ENCODE measurements at places on chromosomes 1 and 21.

DNA sequence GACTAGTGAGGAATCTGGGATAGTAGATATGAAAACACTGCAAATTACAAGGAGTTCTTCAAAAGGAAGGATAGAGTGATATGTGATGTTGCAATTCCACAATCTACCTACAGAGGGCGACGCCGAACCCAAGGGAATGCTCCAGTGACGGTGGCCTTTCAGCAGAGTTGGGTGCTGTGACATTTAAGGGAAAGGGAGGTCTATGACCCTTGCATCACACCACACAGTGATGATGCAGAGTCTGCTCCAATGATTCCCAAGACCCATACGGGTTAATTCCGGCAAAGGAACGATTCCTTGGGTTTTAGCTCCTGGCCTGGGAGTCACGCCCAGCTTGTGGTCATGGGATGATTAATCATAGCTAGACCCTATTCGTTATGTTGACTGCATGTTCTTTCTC is 123.0 kb upstream of the IGSF21 start:
- DNase-seq: no peak

- no peak for DNase-seq
These were observed 10.9 kb upstream of the CD101 start for GRCh38 chr1:116990612-116991151.

DNA sequence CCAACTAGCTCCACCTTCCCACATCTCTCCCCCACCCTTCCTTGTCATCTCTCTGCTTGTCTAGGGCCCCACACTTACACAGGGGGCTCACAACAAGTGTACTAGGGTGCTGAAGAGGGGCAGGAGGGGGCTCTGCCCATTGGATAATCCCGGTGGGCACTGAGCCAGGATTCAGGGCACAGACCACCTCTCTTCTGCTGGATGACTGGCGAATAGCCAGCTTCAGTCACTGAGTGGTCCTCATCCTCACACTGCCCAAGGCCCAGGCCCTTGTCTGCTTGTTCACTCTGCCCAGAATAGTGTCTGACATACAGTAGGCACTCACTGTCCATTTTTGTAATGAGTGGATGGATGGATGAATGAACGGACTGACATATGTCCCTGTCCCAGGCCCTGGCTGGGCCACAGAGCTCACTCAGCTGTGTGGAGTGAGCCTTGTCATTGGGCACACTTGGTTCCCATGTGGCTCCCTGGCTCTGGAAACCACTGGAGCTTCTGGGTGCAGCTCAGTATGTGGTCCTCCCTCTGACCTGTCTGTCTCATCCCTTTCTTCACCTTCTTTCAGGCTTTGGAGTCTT is 36.6 kb downstream of the FOXO6 start:
- DNase-seq: no peak

DNA sequence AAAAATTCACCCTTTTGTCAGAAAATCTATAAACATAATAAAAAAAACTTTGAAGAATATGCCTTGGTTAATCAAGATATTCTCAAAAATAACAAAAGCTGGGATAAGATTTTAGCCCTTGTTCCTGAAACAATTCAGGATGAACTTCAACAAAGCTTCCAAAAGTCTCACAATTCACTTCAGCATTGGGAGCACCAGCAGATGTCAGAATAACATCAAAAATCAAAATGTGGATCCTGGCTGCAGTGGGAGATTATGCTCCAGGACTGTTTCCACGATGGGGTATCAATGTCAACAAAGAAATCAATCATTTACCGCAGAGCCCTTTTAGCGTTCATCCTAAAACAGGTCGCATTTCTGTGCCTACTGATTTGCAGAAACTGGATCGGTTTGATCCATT is 35.2 kb downstream of the ZNF670 start:
- DNase-seq: no peak

- DNase-seq: no peak
These were observed 31.6 kb downstream of the ADARB1 start for GRCh38 chr21:45105906-45106485.

DNA sequence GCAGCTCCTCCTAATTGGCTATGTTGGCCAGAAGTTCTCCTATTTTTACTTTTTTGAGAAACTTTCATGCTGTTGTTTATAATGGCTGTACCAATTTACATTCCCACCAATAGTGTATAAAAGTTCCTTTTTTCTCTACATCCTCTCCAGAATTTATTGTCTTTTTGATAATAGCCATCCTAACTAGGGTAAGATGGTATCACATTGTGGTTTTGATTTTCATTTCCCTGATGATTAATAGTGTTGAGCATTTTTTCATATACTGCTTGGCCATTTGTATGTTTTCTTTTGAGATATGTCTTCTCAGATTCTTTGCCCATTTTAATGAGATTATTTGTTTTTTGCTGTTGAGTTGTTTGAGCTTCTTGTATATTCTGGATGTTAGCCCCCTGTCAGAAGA is 46.8 kb downstream of the NTMT2 start:
- no peak for DNase-seq

GRCh38 chr21:42763581-42764442 is 110.4 kb downstream of the PDE9A start:
- no peak for DNase-seq

- DNase-seq: no peak
These were observed 25.6 kb downstream of the POFUT2 start for GRCh38 chr21:45262041-45262581.

DNA sequence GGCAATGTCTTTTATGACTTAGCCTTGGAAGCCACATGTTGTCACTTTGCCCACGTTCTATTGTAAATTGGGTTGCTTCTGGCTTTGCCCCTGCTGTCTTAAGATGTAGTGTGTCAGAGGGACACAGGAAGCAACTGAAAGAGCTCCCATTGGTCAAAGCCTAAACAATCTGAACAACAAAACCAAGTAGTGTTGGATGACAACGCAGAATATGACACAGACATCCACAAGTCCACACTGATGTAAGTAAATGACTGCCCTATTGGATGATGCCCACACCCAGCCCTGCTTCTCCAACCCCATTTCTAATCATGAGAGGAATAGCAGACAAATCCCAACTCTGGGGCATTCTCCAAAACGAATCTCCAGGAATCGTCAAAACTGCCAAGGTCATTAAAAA is 50.7 kb downstream of the ELF3 start:
- no peak for DNase-seq

DNA sequence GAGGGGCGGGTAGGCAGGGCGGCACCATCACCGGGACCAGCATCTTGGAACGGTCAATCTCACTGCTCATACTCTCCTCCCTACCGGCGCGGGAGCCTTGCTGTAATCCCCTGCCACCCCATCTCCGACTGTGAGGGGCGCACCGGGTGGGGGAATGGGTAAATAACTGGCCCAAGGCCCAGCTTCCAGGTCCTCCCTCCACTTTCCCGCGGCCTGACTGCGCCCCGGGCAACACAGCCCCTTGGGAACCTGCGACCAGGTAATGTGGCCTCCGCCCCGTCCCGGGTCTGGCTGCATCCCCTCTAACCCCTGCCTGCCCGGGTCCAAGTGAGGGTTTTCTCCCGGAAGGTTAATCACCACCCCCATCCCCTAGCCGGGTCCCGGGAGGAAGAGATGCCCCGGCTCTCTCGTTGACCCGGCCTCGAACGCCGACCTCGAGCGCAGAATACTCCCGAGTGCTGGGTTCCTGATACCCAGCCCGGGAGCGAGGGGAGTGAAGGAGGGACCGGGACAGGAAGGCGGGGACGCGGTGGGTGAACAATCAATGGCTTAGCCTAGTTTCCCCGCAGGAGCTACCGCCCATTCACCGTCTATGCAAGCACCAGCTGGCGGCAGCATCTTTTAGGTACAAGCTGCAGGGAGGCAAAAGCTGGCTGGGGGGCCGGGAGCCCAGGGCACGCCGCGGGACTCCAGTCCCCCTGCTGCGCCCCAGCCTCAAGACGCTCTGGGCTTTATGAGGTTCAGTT is 5.9 kb upstream of the LHX9 start:
- no peak for DNase-seq

DNA sequence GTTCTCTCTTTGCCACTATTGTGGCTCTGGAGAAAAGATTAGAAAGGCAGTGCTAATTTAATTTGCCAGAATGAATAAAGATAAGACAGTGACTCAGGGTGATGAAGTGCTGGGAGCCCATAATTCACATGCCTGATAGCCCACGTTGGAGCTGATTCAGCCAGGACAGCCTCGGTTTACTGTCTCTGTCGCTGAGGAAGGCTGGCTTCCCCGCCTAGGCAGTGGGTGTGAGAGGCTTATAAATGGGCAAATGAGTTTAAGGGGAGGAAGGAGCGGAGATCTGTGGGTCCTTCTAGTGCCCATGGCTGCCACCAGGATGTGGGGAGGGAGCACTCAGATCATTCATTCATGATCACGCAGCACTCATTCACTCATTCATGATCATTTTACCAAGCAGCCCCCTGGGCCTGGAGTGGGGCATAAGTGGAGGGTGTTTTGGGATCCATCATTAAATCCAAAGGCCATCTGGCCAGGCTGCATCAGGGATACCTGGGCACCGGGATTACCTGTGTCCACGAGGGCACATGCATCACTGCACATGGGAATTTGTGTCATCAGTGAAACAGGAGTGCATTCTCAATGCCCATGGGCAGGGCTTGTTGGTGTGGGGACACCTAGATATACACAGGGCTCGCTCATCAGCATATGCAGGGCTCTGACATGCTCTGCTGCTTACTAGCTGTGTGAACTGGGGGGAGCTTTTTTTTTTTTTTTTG is 315.4 kb downstream of the MATN1 start:
- DNase-seq: no peak

DNA sequence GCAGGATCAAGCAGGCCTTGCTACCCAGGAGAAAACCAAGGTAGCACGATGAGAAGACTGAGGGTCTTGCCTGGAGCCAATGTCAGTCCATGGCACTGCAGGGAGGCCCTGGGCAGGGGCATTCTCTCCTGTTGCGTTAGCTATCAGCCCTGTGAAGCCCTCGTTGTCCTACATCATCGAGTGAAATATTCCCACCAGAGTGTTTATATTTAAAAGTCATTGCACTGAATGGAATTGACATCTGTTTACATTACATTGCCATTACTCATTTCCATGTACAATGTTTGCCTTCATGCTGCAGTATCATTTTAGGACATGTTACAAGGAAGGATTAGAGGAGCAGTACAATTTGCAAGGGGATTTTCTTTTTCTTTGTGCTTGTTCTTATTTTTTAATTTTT is 243.9 kb downstream of the KAZN start:
- DNase-seq: no peak

- no peak for DNase-seq
These were observed 30.2 kb upstream of the IL20 start for GRCh38 chr1:206835186-206835585.

- DNase-seq: no peak
These were observed 34.5 kb downstream of the TYW3 start for GRCh38 chr1:74767490-74767889.

DNA sequence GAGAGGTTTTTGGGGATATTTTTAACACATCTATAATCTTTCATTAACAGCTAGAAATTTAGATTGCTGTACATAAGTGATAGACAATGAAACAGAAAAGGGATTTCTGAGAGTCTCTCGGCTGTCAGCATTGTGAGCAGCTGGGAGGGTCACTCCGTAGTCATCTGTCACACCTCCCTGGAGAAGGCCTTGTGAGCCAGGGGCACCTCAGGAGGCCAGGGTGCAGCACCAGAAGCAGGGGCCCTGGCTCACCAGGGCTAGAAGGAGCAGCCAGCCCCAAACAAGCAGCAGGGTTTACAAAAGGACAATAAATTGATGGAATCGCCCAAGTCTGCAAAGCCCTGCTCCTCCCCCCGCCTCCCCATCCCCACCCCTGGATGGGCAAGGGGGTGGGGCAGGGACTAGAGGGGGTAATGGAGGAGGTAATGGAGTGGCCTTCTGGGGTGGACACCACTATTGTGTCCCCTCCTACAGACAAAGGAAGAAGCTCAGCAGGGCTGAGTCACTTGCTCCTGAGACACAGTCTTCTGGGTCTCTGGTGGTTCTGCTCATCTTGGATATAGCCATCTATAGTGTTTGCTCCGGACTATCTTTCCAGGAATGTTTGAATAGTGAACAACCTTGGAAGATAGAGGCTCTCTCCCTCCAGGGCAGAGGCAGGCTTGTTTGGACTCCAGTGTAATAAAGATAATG is 263.4 kb downstream of the NPHP4 start:
- no peak for DNase-seq

DNA sequence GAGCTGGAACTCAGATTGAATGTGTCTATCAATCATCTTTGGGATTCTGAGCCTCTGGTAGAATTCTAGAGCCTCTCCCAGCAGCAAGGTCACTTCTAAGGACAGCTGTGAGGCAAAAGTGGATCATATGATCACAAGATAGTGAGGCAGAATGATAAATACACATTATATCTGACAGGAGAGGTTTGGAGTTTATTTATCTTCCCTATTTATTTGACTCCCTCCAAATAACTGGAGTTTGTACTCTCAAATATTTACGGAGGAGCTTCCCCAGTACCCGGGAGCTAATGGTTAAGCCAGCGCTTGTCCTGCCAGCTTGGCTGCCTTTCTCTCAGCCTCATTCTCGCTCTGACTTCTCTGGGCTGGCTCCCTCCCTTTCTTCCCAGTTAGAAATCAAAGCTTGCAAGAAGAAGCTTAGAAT is 2.3 kb downstream of the HMGCS2 start:
- DNase-seq: no peak

DNA sequence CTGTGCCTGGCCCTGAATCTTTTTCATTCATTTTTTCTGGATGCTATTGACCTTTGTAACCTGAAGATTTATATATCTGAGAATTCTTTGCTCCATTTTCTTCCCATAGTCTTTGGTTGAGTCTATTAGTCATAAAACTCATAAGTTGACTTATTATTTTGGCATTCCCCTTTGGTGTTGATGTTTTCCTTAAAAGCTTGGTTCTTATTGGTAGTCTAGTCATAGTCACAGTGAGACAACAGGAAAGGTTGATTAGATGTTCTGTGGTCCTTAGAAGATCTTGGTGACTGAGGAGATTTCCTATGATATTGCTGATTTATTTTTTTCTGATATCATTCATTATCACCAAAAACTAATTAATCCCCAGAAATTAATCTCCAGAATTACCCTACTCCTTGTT is 86.2 kb downstream of the PTPRC start:
- no peak for DNase-seq

- no peak for DNase-seq
These were observed 55.8 kb downstream of the SLC9A1 start for GRCh38 chr1:27099135-27099586.

DNA sequence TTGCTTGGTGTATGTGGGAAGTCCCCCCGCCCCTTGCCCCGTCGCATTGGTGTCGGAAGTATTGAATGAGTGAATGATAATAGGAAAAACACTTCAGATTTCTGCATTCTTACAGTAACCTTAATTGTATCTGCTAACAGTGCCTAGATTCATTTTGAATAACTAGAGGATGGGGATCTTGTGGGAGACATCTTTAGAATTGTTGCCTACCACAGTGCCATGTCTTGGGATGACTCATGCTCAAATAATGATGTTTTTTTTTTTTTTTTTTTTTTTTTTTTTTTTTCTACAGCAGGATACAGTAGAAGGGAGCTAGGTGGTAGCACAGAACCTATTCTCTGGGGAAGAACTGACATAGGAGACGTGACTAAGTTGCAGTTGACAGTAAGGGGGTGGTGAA is 237.9 kb downstream of the USP25 start:
- DNase-seq: no peak

- no peak for DNase-seq
These were observed 8.4 kb downstream of the PRRX1 start for GRCh38 chr1:170672316-170672715.

- DNase-seq: no peak
These were observed 82.1 kb downstream of the PRDM2 start for GRCh38 chr1:13781907-13782633.
